ENCODE measurements at places on chromosomes 4 and X.

- no peak for DNase-seq
Observed at GRCh38 chr4:4421356-4421755, 34.5 kb downstream of the NSG1 start.

GRCh38 chrX:47068214-47068613, 10.0 kb upstream of the RGN start:
- DNase-seq, result no peak

DNA sequence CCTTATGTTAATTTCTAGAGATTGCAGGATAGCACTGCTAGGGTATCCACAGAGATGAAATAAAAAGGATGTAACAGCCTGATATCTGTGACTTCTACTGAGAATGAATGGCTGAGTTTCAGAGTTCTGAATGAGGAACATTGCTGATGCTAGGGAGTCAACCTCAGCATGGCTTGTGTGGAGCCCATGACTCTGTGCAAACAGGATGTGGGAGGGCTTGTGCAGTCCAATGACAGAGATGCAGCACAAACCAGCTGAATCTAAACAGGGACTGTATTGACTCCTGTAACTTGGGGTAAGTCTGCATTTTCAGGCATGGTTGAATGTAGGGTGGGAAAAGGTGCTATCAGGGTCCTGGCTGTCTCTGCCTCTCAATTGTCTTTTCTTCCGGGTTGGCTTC, 5.3 kb upstream of the RASL11B start:
- no peak for DNase-seq

DNA sequence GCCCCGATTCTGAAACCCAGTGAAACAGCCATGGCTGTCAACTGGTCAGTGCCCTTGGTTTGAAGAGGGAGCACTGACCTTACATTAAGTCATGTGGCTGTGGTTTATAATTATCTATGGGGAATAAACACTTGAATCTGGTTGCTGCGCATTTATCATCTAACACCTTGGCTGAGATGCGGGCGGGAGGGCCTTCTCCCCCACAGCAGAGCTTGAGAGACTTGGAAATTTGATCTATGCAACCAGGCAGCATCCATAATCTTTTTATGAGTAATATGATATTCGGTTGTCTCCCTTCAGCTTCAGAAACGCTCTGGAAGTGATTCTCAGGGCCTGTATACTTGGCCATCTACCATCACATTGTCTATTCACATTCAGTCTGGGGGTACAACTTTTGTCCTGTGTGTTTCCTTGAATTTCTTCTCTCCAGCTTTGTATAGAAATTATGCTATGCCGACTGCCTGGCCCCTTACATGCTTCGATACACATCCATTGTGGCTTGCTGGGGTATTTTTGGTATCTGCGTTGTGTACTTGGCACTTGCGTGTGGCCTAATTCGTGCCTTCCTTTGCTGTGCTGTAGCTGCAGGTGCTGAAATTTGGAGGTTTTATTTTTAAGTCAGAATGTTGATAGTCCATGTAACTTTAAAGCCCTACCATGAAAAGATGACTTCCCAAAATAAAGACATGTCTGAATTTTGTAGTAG, 321.6 kb downstream of the ARHGAP10 start:
- DNase-seq, result no peak

- DNase-seq, result no peak
Observed at GRCh38 chr4:102563000-102563399, 61.8 kb downstream of the NFKB1 start.

DNA sequence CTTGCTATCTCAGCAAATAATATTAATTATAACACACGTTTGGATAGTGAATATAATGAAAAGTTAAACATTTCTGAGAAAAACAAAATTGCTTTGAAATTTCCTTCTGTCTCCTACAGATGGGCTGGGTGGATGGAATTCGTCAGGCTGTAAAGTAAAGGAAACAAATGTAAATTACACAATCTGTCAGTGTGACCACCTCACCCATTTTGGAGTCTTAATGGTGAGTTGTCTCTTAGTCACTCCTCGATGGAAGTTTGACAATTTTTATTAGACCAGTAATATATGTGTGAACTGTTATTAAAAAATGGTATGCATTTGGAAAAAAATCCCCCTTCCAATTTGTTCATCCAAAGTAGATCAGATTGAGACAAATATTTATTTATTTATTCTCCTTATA, 92.5 kb upstream of the BRS3 start:
- no peak for DNase-seq

DNA sequence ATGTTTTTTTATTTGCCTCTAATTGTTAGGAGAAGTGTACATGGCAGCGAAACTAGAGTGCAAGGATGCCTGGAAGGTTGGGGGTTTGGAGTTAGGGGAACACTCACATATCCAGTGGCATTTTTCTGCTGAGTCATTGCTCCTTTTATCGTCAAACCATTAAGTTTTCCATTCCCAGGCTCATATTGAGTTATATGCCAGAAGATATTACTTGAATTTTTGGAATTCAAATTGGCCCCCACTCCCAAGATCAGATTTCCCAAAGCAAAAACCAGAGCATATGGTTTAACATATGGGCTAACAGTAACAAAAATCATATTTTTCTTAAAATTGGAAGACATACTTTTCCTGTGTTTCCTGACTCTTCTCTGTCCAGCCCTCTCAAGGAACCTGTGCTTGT, 152.7 kb downstream of the FSTL5 start:
- DNase-seq, result no peak

DNA sequence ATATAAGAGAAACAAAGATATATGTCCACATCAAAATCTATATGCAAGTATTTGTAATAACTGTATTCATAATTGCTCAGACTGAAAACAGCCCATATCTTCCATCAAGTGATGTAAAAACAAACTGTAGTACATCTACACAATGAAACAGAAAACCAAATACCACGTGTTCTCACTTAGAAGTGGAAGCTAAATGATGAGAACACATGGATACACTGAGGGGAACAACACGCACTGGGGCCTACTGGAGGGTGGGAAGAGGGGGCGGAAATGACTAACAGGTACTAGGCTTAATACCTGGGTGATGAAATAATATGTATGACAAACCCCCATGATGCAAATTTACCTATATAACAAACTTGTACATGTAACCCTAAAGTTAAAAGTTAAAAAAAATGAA, 42.7 kb downstream of the UBA6 start:
- DNase-seq, result no peak

DNA sequence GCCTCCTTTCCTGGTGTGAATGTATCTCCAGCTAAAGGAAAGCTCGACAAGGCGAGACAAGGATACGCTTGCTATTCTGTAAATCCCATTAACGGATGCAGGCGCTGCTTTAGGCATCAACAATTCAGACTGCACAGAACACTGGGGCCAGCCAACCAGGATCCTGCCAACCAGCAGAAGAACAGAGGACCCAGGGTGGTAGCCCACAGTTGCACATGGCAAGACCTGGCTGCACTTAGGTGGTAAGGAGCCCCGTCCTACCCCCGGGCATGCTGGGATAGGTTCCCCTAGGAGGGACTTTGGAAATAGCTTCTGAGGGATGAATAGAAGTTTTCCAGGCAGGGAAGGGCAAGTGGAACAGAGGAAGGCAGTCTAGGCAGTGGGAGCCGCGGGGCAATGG, 20.7 kb downstream of the PSAPL1 start:
- DNase-seq, result no peak

DNA sequence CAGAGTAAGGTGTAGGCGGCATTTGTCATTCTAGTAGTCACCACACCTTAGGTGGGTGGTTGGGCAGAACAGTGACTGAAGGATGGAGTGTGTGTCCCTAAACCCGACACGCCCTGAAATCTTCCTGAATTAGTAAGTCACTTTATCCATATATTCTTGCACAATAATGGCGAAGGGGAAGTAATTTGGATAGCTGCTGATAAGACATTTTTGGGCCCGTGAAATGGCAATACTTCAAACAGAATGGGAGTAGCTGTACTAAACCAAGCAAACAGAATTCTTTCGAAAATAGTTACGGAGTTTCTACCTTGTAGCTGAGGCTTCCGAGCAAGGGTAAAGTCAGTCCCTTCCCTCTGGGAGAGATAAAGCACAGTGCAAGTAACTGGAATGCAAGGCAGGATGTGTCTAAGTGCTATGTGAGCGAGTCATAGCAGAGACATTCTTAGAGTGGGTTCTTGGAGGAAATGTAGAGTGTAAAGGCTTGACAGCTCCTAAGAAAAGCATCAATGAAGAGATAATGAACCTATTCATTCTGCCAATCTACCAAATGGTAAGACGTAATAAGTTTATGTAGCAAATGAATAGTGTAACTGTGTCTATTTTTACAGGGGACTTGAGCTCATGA, 72.8 kb downstream of the CLCN5 start:
- no peak for DNase-seq

DNA sequence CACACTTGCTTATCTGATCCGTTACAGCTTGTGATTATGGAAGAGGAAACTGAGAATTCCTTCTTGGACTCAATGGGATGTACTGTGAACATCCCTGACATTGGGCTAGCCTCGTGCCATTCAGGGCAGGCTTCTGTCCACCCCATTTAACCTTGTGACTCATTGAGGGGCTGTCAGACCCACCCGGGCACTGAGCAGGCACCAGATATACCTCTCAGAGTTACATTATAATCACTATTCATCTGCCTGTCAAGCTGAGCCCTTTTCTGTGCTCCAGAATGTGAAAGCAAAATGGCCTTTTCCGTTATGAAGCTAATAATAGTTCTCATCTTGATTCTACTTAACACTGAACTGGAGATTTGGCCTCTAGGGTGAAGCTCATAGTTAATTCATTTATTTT, 170.6 kb upstream of the SCML1 start:
- DNase-seq, result no peak

All from DMS79 (cell line).